ENCODE measurements at places on chromosomes 2 and 18.

DNA sequence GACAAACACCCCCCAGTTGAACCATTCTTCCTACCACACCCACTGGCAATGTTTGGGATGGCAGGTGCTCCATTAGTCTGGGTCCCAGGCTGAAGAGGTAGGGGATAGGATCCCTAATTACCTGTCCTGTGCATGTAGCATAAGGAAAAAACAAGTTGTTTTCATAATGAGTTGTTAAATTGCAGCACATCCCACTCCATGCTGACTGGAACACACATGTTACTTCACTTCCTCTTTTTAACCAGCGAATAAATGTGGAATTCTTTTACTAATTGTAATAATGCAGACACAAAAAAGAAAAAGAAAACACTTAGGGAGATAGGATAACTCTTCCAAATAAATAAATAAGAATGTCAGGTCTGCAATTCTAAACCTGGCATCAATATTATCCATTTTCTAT lies 11.8 kb upstream of the CBLN2 start:
- DNase-seq = no peak

GRCh38 chr2:179671043-179671981 lies 190.1 kb downstream of the ZNF385B start:
- DNase-seq = peak; percentile 29

GRCh38 chr2:19876751-19877150 lies 25.0 kb downstream of the TTC32 start:
- DNase-seq = no peak

DNA sequence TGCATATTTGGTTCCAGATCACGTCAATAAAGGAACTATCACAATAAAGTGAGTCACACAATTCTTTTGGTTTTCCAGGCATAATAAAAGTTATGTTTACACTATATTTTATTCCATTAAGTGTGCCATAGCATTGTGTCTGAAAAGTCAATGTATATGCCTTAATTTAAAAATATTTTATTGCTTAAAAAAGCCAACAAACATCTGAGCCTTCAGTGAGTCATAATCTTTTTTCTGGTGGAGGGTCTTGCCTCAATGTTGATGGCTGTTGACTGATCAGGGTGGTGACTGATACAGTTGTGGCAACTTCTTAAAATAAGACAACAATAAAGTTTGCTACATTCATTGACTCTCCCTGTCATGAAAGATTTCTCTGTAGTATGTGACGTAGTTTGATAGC lies 254.3 kb upstream of the SPOPL start:
- no peak for DNase-seq

GRCh38 chr2:165240916-165241315 lies 1.7 kb downstream of the SCN2A start:
- no peak for DNase-seq

GRCh38 chr2:18119883-18120282 lies 241.4 kb downstream of the KCNS3 start:
- peak; percentile 20 for DNase-seq

- no peak for DNase-seq
These were observed 230.7 kb downstream of the TXNL1 start for GRCh38 chr18:56407646-56408180.

DNA sequence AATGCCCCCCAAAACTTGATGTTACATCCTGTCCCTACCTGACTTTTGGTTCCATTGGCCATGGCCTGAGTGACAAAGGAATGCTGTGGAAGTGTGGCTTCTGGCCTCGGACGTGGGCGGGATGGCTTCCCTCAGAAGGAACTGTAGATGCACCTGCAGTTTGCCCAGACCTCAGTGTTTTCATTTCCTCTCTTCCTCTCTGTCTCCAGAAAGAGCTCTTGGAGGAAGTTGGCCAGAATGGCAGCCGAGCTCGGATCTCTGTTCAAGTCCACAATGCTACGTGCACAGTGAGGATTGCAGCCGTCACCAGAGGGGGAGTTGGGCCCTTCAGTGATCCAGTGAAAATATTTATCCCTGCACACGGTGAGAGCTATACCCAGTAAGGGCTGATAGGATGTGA lies 61.0 kb upstream of the TMEM87B start:
- no peak for DNase-seq

- peak; percentile 12 for DNase-seq
These were observed 757 bp downstream of the HDHD2 start for GRCh38 chr18:47149457-47150028.

GRCh38 chr18:75863696-75864095 lies 436.2 kb upstream of the SMIM21 start:
- no peak for DNase-seq

GRCh38 chr2:208711598-208711997 lies 305.0 kb downstream of the PTH2R start:
- no peak for DNase-seq

GRCh38 chr2:234989183-234989701 lies 37.4 kb downstream of the SH3BP4 start:
- DNase-seq = peak; percentile 88

DNA sequence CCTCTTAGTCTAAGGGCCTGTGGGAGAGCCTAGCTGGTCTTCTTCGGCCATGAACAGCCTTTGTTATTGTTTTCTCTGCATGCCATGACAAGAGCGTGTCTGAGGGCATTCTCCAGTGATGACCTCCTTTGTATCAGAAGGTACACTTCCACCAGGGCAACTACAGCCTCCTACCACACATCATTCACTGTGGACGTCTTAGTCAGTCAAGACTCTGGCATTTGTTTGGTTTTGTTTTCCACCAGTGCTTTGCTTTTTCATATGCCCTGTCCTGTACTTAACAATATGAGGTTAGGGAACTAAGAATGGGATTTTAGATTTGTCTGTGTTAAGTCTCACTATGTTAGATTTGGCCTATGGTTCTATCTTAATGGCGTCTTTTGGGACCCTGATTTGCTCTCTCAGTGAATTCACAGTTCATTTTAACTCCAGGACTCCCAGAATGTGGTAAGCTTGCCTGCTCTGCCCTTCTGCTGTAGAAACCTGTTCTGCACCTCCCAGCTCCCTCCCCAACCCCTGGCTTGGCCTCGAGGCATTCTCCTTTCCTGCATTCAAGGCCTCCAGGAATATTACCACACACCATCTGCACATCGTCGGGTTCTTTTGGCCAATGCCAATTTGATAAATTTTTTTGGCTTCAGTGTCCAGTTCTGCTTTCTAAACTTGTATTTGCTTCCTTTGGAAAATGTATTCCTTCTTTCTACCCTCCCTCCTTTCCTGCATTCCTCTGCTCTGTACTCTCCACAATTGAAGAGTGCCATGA lies 42.8 kb upstream of the IL1R1 start:
- DNase-seq = no peak

DNA sequence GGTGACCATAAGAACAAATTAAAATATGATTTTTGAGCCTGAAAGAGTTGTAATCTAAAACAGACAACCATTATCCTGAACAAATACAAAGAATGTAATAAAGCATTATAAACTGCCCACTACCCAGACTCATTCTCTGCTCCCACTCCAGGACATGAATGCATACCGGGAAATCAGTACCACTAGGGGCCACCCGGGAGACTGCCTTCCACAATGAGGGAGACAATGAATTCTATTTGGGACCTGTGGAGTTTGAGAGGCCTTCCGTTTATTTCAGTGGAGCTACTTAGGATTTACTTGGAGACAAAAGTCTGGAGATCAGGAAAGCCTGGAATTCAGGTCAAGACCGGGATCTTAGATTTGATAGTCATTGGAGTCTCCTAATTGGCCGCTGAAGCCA lies 50.0 kb downstream of the NAB1 start:
- DNase-seq = no peak

DNA sequence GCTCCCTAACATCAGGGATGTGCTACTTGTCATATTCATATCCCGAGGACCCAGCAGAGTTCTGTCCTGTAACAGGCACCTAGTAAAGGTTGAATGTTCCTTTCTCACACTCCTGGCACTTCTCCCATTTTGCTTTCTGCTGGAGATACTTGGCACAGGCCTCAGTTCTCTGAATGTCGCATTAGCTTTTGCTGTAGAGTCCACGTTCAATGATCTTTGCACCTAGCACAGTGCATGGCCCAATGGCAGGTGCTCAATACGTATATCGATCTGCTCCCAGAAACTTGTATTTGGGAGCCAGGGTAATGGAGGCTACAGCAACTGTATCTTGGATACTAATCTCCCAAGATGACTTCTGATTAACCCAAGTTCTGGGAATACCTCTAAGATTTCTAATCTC lies 24.8 kb upstream of the VPS4B start:
- DNase-seq = no peak

- no peak for DNase-seq
These were observed 13.4 kb downstream of the NPAS2 start for GRCh38 chr2:100833331-100833730.

GRCh38 chr2:15298770-15299169 lies 262.4 kb downstream of the NBAS start:
- DNase-seq = peak; percentile 76
